ENCODE measurements at places on chromosomes 11 and 22. TPM values are rescaled to one million over a fixed set of nuclear protein-coding genes. Genes with fewer than 3 reads are reported as not detected.

OR5J2 gene
- total RNA-seq, result not detected

OTOG gene
- total RNA-seq, result not detected

ANO1 gene
- 1.1 TPM for total RNA-seq

UBQLN3 gene
- total RNA-seq, result 0.53 TPM

DNA sequence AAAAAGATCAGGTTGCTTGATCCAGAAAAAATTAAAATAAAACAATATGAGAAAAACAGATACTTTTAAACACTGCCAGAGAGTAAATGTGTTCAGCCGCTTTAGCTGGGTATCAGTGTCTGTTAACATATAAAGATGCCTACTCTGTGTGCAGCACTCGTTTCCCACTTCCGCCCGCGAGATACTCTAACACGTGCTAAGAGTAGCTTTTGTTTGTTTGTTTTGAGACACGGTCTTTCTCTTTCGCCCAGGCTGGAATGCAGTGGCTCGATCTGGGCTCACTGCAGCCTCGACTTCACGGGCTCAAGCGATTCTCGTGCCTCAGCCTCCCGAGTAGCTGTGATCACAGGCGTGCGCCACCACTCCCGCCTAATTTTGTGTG, 531 bp upstream of the MEN1 start:
- DNase-seq, result no peak

GRCh38 chr11:30458541-30458940, 127.6 kb downstream of the MPPED2 start:
- DNase-seq, result no peak

- no peak for DNase-seq
These were observed 41.1 kb downstream of the PACS1 start for GRCh38 chr11:66111158-66111557.

- DNase-seq, result no peak
These were observed 94.8 kb upstream of the FAT3 start for GRCh38 chr11:92129811-92130210.

- DNase-seq, result no peak
These were observed 13.2 kb downstream of the EMID1 start for GRCh38 chr22:29218758-29219408.

DNA sequence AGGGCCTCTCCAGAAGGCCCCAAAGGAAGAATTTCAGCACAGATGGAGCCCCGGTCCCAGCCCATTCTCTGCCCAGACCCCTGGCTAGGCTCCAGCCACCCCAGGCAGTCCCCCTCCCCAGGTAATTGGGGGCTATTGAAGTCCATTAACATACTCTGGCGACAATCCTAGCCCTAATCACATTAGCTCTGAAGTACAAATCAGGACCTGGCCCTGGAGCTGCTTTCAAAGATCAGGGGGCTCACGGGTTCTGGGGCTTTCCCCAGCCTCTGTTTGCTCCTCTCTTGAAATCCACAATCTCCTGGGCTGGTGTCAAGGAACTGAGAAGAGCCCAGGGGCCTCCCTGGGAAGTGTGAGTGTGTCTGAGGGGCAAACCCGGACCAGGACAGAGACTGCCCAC, 22.3 kb downstream of the FGF4 start:
- DNase-seq, result no peak

DNA sequence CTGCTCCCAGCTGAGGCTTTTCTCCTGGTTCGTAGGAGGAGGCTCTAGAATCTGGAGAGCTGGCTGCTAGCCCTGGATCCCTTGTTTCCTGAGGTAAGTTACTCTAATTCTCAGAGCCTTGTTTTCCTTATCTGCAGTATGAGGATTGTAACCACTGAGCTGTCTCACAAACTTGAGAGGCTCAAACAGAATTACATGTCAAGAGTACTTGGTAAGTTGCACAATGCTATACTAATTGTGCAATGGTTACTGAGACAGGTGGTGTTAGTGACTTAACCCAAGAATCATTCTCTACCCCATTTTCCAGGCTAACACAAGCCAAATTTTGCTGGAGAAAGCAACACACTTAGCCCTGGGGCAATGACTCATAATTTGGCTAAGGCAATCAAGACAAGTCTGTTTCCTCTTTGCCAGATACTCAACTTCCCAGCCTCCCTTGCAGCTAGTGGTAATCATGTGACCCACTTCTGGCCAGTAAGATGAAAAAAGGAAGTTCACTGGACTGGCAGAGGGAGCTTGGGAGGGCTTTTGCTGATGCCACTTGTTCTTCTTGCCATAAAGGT, 348.0 kb downstream of the TENM4 start:
- DNase-seq, result no peak

DNA sequence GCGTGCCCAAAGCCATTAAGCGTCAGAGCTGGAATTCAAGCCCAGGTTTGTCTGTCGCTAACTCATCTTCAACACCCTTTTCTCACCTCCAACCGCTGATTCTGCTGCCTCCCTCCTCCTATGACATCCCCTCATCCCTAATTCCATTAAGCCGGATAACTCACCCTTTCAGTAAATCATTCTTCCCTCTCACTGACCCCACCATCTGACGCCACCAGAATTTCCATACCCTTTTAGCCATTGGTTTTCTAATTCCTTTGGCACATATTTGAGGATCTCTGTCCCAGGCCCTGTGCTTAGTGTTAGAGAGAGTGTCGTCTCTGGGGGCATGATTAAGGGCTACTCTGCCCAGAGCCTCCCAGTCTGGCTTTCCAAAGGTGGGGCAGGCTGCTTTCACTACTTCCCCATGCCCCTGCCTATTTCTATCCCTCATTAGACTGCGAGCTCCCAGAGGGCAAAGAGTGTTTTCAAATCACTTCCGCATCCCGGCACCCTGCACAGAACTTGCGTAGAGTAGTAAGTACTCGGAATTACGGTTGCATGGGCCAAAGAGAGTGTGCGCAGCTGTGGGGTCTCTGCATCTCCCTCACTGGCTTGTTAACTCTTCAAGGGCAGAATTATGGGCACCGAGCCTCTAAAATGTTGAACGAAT, 3.9 kb downstream of the KLHL35 start:
- DNase-seq, result no peak

- no peak for DNase-seq
These were observed 1.5 kb downstream of the ME3 start for GRCh38 chr11:86670911-86671310.

DNA sequence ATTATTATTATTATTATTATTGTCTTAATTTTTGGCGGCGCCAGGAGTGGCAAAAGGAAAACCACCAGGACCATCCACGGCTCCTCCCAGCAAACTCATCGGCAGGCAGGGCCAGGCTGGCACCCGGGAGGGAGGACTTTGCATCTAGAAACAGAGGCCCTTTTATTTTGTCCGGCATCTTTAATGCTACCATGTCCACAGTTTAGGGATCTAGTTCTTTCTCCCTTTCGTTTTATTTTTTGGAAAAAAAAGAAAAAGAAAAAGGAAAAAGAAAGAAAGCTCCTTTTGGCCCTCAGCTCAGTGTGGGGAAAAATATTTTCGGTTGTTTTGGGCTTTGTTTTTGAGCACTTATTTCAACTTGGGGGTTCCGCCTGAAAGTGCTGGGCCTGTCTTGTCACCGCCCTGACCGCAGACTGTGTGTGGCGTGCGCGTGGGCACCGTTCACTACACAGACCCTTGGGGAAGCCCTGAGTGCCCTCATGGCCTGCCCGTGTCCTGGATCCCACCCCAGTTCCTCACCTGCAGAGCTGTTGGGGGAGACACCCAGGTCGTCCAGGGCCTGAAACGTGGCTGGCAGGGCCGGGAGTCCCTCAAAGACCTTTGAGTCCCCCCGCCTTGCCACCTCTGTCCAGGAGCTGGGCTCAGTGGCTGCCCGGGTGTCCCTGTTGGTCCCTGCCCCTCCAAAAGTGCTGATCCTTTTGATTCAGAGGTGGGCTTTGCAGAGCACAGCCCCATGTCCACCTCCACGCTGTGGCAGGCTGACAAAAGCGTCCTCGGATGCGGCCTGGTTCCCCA, 69.1 kb upstream of the PPARA start:
- DNase-seq, result peak; percentile 47

GRCh38 chr11:7031471-7031871, 11.2 kb downstream of the NLRP14 start:
- DNase-seq, result no peak

GRCh38 chr11:9847636-9848035, 183.8 kb downstream of the SWAP70 start:
- no peak for DNase-seq

- no peak for DNase-seq
These were observed 1.8 kb upstream of the AMPD3 start for GRCh38 chr11:10453261-10453660.

DNA sequence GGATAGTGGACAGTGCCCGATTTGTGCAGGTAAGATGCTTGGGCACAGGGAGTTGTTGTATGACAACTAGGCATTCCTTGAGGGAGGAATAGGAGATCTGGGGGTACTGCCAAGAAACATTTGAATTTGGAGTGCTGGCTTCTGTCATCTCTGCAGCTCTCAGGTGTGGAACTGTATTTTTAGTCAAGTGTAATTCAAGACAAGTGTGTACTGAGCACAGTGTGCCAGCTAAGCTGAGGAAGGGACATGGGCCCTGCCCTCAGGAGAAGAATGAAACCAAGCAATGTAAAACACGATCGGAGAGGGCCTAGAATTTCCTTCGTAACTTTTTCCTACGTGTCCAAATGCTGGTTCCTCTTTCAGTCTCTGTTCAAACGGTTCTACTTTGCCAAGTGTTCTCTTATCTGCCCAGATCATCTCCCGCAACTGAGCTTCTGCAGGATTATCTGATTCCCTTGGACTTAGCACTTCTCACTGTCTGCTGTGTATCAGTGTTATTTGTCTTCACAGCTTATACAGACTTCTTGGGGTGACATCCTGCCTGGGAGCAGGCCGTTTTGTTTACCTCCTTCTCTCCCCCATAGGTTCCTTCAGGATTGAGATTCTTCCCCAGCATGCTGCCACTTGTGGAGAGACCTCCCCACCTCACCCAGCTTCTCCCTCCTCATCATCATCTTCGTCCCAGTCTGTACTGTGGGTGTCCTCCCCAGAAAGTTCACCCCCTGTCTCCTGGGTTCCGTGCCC, 27.6 kb downstream of the ART5 start:
- no peak for DNase-seq

GRCh38 chr11:64674774-64675173, 48.2 kb downstream of the NRXN2 start:
- no peak for DNase-seq

GRCh38 chr11:134756811-134757540, 344.9 kb upstream of the B3GAT1 start:
- DNase-seq, result peak; percentile 23

GRCh38 chr11:133796043-133796795, 49.1 kb downstream of the SPATA19 start:
- no peak for DNase-seq

GRCh38 chr11:1074244-1075221, at the start of gene MUC2:
TSS of gene MUC2 (plus strand) at chr11:1074874.
- DNase-seq, result peak; percentile 75

DNA sequence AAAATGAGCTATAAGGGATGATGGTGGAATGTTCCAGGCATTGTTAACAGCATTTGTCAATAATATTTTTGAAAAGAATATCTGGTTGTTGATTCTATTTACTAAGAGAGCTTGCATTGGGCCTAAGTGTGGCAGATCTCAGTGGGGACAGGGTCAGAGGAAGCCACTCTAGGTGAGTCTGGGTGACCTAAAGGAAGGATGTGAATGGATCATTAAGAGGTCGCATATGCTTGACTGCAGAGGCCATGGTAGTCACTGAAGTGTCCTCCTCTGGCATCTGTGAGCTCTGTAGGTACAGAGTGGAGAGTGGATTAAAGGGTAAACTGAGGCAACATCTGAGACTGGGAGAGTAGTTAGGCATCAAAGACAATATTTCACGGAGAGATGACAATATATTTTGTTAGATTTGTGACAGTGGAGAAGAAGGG, 37.9 kb upstream of the TOP3B start:
- DNase-seq, result no peak

- DNase-seq, result no peak
These were observed 51.3 kb downstream of the RPL27A start for GRCh38 chr11:8733852-8734251.

- no peak for DNase-seq
These were observed 208.0 kb downstream of the DDX10 start for GRCh38 chr11:108872781-108873291.

- DNase-seq, result peak; percentile 61
These were observed 14.1 kb downstream of the ANKK1 start for GRCh38 chr11:113401718-113402117.

All from Peyer's patch (tissue), 4 donors.